ENCODE measurements at places on chromosomes 4 and X.

DNA sequence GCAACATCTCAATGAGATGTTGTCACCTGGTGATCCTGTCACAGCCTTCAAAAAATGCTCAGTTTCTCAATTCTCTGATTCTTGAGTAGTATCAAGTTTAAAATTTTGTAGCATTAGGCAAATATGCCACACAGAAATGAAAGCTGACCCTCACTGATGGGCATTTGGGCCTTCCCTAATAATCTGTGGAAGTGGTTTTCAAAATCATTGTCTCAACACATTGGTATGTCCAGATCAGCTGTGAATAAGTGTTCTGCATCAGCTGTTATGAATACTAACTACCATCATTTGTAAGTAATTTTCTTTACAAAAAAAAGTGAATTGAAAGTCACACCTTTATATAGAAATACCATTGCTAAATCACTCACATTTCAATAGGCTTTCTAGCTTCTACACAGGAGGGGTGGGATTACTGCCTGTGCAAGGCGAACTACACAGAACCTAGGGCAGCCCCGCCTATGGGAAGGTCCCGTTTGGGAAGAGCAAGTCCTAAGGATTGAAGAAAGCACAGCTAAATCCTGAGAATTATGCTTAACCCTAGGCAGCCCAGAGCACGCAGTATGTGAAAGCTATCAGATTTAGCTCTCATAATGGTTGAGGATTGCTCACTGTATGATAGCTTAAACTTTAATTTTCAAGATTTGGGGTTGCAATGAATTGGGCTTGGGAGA lies 73.4 kb downstream of the GPC3 start:
- H3K36me3 ChIP-seq, result no peaks in the 10 kb centered on the region
- no peaks in the 10 kb centered on the region for H3K27me3 ChIP-seq
- H3K27ac ChIP-seq, result no peak overlapping the region

GRCh38 chr4:102438396-102439235 lies 62.5 kb upstream of the NFKB1 start:
- DNase-seq, result no peak
- no peak overlapping the region for H3K4me3 ChIP-seq
- peak overlapping the region; percentile 80 for H3K27ac ChIP-seq

DNA sequence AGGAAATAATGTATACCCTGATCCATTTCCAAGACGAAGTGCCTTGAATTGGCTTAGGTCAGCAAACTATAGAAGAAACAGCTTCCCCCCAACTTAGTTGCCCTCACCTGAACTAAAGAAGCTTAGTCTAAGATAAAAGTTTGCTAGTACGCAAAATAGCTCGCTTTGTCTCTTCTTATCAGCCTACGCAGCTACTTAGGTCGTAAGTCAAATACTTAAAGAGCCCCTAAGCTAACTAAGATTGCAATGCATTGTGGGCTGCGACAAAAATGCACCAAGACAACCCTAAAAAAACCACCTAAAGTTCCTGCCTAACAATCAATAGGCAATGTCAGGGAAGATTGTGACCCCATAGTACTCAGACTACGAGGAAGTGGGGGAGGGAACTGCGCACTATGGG lies 12.8 kb downstream of the CLNK start:
- H3K4me3 ChIP-seq, result no peak overlapping the region
- no peak overlapping the region for H3K27ac ChIP-seq
- no peaks in the 10 kb centered on the region for H3K4me1 ChIP-seq
- H3K27me3 ChIP-seq, result no peaks in the 10 kb centered on the region

- no peaks in the 10 kb centered on the region for H3K27me3 ChIP-seq
- DNase-seq, result no peak
- H3K36me3 ChIP-seq, result no peaks in the 10 kb centered on the region
These were observed 24.4 kb downstream of the MFAP3L start for GRCh38 chr4:170001745-170002267.

- no peak for DNase-seq
- no peak overlapping the region for H3K27ac ChIP-seq
- peaks cover 25% of the 10 kb centered on the region for H3K36me3 ChIP-seq
- peaks cover 11% of the 10 kb centered on the region for H3K4me1 ChIP-seq
- H3K27me3 ChIP-seq, result no peaks in the 10 kb centered on the region
- no peak overlapping the region for H3K4me3 ChIP-seq
These were observed 212.4 kb downstream of the ARHGAP10 start for GRCh38 chr4:147944249-147944648.

- no peak overlapping the region for H3K4me3 ChIP-seq
- H3K36me3 ChIP-seq, result no peaks in the 10 kb centered on the region
- no peak overlapping the region for H3K27ac ChIP-seq
These were observed 899 bp upstream of the TMPRSS11D start for GRCh38 chr4:67884701-67885100.

- no peak overlapping the region for H3K4me3 ChIP-seq
- no peaks in the 10 kb centered on the region for H3K4me1 ChIP-seq
- H3K27ac ChIP-seq, result no peak overlapping the region
- no peaks in the 10 kb centered on the region for H3K36me3 ChIP-seq
- DNase-seq, result no peak
- no peaks in the 10 kb centered on the region for H3K27me3 ChIP-seq
These were observed 21.6 kb downstream of the GPRASP1 start for GRCh38 chrX:102672856-102673255.

DNA sequence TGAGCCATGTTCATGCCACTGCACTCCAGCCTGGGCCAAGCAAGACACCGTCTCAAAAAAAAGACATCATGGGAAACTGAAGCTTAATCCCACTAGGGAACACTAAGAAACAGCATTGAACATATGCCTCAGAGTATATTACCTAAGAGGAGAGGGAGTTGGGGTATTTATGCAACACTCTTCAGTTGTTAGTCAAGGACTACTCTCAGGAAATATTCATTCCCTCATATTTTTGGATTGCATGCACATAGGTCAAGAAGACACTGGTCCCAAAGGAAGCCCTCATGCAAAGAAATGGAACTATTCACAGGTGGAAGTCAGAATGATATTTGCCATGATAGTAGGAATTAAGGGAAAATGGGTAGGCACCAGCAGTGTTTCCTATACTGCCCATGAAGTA lies 22.8 kb upstream of the PAPSS1 start:
- peaks cover 16% of the 10 kb centered on the region for H3K4me1 ChIP-seq
- H3K36me3 ChIP-seq, result no peaks in the 10 kb centered on the region
- H3K4me3 ChIP-seq, result no peak overlapping the region
- no peak overlapping the region for H3K27ac ChIP-seq

- no peak overlapping the region for H3K27ac ChIP-seq
- no peak for DNase-seq
- H3K36me3 ChIP-seq, result no peaks in the 10 kb centered on the region
These were observed 92.5 kb downstream of the ANK2 start for GRCh38 chr4:113141901-113142346.

GRCh38 chrX:51459125-51459524 lies 37.3 kb downstream of the NUDT11 start:
- no peak overlapping the region for H3K4me3 ChIP-seq
- no peak overlapping the region for H3K27ac ChIP-seq
- no peak for DNase-seq

GRCh38 chr4:87650938-87651337 lies 858 bp downstream of the DMP1 start:
- no peaks in the 10 kb centered on the region for H3K27me3 ChIP-seq
- H3K4me3 ChIP-seq, result no peak overlapping the region
- DNase-seq, result no peak
- no peaks in the 10 kb centered on the region for H3K36me3 ChIP-seq
- H3K27ac ChIP-seq, result no peak overlapping the region
- no peaks in the 10 kb centered on the region for H3K4me1 ChIP-seq

- H3K4me1 ChIP-seq, result no peaks in the 10 kb centered on the region
- H3K36me3 ChIP-seq, result no peaks in the 10 kb centered on the region
- H3K27me3 ChIP-seq, result no peaks in the 10 kb centered on the region
- no peak overlapping the region for H3K27ac ChIP-seq
- DNase-seq, result no peak
These were observed 437.5 kb upstream of the FGF16 start for GRCh38 chrX:77009691-77010090.

DNA sequence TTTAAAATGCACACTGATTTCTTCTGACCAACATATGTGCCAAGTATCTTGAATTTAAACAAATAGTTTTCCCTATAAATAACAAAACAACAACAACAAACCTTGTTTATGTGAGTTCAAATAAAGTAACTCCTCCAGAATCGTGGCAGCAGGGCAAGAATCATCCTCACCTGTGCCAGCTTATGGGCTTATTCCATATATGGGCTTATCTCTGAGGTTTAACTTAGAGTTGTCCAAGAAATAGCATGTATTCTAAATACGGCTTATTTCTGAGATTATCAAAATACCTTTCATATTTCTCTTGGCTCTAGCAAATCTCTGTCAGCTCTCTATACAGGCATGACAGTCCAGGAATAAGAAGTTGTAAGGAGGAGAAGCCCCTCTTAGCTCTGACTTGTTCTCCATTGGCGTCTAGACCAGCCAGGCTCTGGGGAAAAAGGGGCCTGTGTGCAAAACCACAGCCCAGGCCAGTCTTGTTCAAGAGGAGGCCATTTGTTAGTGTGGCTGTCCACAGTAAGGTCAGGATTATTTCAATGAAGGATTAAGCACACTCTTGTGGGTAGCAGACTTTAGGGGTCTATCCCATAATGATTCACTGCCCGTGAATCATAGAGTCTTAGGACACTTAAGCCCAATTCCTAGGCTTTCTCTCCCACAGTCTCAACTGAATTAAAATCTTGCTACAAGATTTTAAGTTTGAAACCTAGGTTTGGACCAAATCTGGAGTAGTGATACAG lies 63.2 kb downstream of the FRAS1 start:
- H3K27me3 ChIP-seq, result no peaks in the 10 kb centered on the region
- H3K4me1 ChIP-seq, result no peaks in the 10 kb centered on the region
- DNase-seq, result no peak

GRCh38 chr4:24917076-24917856 lies 4.4 kb upstream of the CCDC149 start:
- no peak overlapping the region for H3K27ac ChIP-seq
- H3K27me3 ChIP-seq, result no peaks in the 10 kb centered on the region
- H3K36me3 ChIP-seq, result no peaks in the 10 kb centered on the region
- H3K4me1 ChIP-seq, result peaks cover 2% of the 10 kb centered on the region
- H3K4me3 ChIP-seq, result no peak overlapping the region
- DNase-seq, result no peak

DNA sequence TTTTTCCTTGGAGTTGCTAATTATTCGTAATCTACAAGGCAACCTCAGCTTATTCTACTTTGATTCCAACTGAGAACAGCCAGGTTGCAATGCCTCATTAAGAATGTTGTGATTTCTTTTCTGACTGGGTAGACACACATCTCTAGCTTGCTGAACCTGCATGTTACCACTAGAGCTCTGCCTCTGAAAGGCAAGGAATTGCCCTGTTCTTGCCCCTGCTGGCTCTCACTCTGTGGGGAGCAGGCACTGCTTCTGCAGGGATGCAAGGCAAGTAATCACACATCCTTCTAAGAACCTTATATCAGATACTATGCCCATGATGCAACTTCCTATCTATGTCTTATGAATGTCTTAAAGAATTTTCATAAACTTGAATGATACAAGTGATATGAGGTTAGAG lies 503.2 kb downstream of the PACRGL start:
- no peak overlapping the region for H3K27ac ChIP-seq
- H3K27me3 ChIP-seq, result no peaks in the 10 kb centered on the region
- no peak for DNase-seq
- no peak overlapping the region for H3K4me3 ChIP-seq

GRCh38 chr4:6549445-6549844 lies 25.5 kb upstream of the MAN2B2 start:
- no peaks in the 10 kb centered on the region for H3K27me3 ChIP-seq
- H3K4me3 ChIP-seq, result no peak overlapping the region
- no peaks in the 10 kb centered on the region for H3K4me1 ChIP-seq
- DNase-seq, result no peak
- H3K36me3 ChIP-seq, result no peaks in the 10 kb centered on the region
- H3K27ac ChIP-seq, result no peak overlapping the region

DNA sequence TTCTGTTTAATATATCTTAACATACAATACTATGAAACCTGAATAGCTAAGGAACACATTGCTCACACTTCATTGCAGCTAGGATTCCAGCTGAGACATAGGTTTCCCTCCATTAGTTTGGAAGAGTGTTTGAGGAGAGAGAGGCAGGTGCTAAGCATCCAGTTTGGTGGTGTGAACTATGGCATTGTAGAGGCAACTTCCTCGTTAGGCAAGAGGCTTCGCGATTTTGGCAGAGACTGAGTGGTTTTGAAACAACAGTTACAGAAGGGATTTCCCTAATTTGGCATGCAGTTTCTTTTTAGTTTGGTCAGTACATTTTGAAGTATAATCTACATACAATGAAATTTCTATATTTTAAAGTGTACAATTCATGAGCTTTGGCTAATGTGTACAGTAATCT lies 117.1 kb upstream of the BMP3 start:
- no peak overlapping the region for H3K27ac ChIP-seq
- H3K4me1 ChIP-seq, result no peaks in the 10 kb centered on the region
- no peaks in the 10 kb centered on the region for H3K27me3 ChIP-seq
- H3K4me3 ChIP-seq, result no peak overlapping the region
- no peak for DNase-seq
- no peaks in the 10 kb centered on the region for H3K36me3 ChIP-seq

DNA sequence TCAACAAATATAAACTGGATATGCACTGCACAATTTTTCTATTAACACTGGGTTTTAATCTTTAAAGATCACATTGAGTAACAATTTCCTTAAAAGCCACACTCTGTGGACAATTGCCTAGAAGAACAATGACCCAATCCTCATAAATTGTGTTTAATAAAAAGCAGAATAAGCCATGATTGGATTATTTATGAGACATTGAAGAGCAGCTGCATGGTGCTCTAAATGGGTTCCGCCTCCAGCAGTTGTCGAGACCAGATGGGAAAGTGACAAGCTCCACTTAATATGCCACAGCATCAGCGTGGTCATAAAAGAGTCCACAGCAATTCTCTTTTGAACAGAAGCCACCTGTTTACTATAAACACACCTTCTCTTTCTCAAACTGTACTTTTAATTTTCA lies 635.2 kb upstream of the FRG1 start:
- H3K4me3 ChIP-seq, result no peak overlapping the region
- no peaks in the 10 kb centered on the region for H3K36me3 ChIP-seq
- no peak overlapping the region for H3K27ac ChIP-seq
- no peaks in the 10 kb centered on the region for H3K27me3 ChIP-seq
- DNase-seq, result no peak

- no peak overlapping the region for H3K27ac ChIP-seq
- H3K4me1 ChIP-seq, result peaks cover 10% of the 10 kb centered on the region
- no peak for DNase-seq
- H3K36me3 ChIP-seq, result no peaks in the 10 kb centered on the region
These were observed 37.0 kb upstream of the CWH43 start for GRCh38 chr4:48949086-48949485.

GRCh38 chr4:151717314-151717713 lies 43.5 kb downstream of the GATB start:
- H3K36me3 ChIP-seq, result no peaks in the 10 kb centered on the region
- DNase-seq, result no peak
- no peaks in the 10 kb centered on the region for H3K27me3 ChIP-seq
- H3K27ac ChIP-seq, result no peak overlapping the region
- no peak overlapping the region for H3K4me3 ChIP-seq

DNA sequence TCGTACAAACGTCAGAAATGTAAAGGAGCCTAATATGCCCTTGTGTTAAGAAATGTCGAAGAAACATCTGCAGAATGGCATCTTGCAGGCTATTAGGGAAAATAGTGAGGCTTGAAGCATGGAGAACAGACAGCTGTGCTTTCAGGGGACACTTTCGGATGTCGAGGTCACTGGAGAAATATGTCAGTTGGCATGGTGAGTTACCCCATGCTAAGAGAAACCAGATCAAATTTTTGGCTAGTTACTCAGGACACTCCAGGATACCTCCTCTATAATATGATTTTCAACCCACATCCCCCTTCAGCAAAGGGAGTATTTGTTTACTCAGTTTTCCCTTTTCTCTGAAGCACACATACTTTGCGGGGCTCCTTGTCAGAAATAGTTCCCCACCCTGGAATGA lies 171.4 kb downstream of the GPC3 start:
- no peak overlapping the region for H3K4me3 ChIP-seq
- H3K36me3 ChIP-seq, result no peaks in the 10 kb centered on the region
- no peaks in the 10 kb centered on the region for H3K27me3 ChIP-seq
- no peaks in the 10 kb centered on the region for H3K4me1 ChIP-seq
- no peak overlapping the region for H3K27ac ChIP-seq
- no peak for DNase-seq

All from vagina (tissue), 2 donors.